ENCODE measurements at places on chromosomes 4 and X.

GRCh38 chr4:80266253-80266901 lies at the start of gene FGF5:
FGF5 (plus strand) TSS chr4:80266664; CDS start chr4:80266825, 161 bp downstream.
- DNase-seq = no peak

- DNase-seq = no peak
Observed at GRCh38 chr4:112290341-112290740, 4.6 kb upstream of the TIFA start.

DNA sequence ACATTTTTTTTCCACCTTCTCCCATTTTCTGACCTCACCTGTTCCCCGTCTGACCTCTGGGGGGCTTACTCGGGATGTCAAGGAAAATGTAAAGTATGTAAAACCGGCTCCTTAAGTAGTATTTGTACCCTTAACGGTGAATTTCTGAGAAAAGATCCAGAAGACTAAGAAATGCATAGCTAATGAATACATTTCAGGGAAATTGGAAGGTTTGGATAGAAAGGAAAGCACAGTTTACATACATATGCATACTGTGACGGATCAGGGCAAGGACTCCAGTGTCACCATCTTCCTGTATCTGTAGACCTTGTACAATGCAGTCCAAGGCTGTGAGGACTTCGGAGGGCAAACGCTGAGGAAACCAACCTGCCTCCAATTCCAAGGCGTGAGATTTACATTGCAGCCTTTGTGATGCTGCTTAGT lies 2185.9 kb upstream of the TENM3 start:
- DNase-seq = no peak

GRCh38 chrX:12844319-12844718 lies 22.6 kb upstream of the TLR7 start:
- no peak for DNase-seq

DNA sequence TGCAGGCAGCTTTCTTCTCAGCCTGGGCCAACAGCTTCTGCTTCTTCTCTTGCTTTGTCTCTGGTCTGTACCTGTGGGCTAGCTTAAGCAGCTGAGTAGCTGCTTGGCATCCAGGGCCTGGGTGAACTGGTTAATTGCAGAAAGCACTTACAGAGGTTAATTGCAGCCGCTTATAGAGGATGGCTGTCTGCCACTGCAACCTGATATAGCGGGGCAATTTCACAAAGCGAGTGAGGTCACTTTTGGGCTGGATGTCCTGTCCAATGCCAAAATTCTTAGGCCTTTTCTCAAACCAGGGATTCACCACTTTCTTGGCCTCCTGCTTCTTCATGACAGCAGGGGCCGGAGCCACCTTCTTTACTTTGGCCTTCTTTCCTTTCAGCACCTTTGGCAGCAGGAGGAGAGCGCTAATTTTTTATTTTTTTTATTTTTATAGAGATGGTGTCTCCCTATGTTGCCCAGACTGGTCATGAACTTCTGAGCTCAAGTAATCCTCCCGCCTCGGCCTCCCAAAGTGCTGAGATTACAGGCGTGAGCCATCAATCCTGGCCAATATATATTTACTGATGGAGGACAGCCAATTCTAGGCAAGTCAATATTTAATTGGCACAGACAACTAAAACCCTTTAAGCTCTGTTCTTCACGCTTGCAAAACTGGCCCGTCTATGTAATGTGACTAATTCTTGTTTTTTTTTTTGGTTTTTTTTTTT lies 61.0 kb downstream of the ENOPH1 start:
- DNase-seq = no peak

- no peak for DNase-seq
Observed at GRCh38 chrX:68424719-68425118, 8.6 kb downstream of the OPHN1 start.

DNA sequence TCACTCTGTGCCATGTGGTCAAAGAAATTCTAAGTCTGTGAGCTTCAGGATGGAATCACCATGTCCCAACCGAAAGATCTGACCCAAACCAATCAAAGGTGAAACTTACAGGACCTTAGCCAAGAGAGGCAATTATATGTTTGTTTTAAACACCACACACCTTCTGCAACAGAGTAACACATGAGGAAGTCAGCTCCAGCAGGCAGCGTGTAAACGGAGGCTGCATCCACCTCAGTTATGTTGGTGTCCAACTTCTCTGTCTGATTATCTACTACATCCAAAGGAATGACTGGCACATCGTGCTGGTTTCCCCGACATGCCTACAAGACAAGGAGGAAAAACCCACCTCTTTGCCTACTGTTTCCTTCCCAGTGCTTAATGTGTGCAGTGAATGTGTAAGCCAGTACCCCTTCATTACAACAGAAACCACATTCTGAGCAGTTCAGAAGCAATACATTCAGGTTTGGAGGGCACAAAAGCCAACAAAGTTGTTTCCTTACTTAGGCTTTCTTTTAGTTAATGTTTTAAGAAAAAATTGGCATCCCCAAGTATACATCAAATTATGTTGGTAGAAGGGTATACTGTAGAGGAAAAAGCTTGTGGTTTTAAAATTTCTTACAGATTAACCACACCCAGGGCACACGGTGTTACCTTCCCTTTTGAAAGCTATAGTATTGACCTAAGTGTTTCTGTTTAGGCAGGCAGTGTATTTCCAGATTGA lies 12.4 kb downstream of the CASP6 start:
- no peak for DNase-seq

DNA sequence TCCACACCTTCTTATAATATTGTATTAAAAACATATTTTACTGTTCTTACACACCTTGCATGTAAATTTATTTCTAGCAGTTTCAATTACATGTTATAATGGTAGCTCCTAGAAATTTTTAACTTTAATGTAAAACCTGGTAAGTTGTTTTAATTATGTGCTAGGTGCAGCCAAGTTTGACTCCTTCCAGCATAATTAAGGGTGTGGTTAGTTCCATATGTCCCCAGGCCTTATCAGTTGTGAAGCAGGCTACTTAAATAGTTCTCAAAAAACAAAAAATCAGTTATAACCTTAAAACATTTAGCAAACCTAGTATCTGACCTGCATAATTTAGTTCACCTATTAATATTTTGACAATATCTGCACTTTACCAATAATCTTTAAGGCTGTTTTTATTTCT lies 26.9 kb upstream of the PASD1 start:
- DNase-seq = no peak

DNA sequence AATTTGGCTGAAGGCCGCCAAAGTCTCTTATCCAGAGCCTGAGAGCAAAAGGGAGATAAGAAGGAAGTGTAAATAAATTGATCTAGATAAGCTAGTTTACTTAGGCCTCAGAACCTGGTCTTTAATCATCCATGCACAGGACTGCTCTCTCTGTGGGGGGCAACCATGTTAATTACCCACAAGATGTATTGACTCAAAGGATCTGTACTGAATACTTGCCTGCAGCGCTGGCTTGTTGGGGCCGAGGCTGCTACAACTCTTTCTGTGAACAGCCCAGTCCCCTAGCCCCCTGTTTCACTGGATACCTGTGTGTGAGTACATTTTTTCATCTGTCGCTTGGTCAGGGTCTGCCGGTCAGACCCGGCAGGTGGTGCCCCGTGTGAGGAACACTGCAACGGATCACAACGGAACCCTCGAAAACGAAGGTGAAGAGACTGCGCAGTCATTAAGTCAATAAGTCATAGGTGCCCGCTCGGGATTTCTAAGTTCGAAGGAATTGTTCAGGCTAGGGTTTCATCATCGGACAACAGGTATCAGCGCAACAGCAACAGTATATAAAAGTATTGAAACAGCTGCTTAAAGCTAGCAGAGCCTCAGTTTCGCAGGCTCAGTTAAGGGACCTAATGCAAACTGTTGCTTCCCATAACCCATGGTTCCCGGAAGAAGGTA lies 8.3 kb downstream of the MAGEA11 start:
- no peak for DNase-seq

DNA sequence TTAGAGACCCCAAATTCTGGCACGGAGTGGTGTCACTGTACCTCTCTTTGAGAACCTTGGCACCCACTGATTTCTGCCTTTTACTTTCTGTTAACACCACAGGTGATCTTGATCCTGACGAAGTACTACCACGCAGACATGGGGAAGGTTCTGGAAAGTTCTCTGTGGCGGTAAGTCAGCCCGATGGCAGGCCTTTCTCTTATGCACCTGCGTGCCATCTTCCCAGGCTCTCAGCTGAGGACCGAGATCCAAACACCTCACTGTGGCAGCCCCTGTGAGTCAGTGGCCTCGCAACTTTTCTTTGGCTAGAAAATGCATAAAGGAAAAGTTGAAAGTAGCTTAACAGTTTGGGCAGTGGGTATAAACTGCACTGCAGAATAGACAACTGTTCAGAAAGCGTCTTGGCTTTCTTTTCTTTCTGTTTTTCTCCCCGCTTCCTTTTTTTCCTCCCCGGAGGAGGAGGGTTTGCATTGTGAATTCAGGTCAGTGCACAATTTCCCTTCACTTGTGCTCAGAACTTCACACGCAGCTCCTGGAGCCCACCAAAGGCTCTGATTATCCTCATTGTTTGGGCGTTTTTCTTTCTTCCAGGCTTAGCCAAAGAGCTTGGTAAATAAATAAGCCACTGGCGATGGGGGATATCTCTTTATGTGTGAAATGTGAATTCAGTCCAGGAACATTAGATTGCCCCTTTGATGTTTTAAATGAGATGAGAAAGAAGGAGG lies 38.4 kb downstream of the PSAPL1 start:
- no peak for DNase-seq

GRCh38 chrX:9539605-9540387 lies 74.9 kb downstream of the TBL1X start:
- DNase-seq = no peak

GRCh38 chr4:108264693-108265092 lies 96.0 kb upstream of the LEF1 start:
- DNase-seq = no peak

DNA sequence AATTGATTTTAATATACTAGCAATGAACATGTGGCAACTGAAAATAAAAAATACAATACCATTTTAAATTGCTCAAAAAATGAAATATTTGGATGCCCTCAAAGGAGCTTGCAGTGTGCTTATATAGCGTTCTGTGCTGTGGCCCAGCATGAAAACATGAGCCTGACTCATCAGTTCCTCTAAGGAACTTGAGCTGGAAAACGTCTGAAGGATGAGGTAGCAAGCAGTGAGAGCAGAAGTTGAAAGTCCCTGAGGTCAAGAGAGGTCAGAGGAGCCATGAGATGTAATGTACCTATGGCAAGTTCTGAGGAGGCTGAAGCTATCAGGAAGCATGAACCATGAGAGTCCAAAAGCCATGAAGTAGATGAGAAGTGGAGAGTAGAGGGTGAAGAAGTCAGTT lies 59.7 kb downstream of the HMGB3 start:
- DNase-seq = no peak

GRCh38 chr4:7487502-7487901 lies 52.8 kb upstream of the PSAPL1 start:
- no peak for DNase-seq

DNA sequence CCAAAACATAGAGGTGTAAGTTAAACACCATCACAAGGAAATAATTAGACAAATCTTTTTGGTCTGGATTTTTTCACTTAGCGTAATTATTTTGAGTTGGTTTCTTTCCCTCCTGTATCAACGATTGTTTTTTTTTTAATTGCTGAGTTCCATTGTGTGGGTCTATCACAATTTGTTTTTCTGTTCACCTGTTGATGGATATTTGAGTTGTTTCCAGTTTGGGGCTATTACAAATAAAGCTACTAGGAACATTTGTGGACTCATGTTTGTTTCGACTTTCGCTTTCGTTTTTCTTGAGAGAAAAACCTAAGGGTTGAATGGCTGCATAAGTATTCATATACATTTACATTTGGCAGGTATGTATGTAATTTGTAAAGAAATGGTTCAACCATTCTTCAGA lies 20.4 kb upstream of the FBXW7 start:
- no peak for DNase-seq

DNA sequence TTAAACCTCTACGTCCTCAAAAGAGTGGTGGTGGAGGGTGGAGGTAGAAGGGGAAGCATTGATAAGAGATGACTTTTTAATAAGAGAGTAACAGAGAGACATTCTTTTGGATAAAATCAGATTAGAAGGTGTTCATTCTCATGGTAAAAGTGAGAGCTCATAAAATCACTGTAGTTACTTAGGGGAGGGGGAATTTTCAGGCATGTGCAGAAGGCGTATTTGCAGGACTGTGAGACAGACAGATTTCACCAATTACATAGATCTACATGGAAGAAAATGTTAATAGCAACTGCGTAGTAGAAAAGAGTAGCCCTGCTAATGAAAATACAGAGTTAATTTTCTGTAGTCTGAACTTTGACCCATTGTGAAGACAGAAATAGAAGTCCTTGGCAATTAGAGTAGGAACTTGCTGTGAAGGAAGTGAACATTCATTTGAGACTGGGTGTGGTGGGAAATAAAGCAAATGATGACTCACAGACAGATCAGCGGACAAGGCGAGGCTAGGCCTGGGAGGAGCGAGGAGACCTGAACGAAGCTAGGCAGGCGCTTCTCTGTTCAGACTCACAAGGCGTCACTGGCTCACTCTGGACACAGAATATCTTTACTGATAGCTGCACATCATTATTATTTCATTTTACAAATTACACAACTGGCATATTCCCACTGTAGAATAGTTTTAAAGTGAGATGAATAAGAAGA lies 57.2 kb upstream of the FAM9C start:
- DNase-seq = peak; percentile 47

- no peak for DNase-seq
Observed at GRCh38 chr4:164287173-164287572, 466.8 kb upstream of the SMIM31 start.

DNA sequence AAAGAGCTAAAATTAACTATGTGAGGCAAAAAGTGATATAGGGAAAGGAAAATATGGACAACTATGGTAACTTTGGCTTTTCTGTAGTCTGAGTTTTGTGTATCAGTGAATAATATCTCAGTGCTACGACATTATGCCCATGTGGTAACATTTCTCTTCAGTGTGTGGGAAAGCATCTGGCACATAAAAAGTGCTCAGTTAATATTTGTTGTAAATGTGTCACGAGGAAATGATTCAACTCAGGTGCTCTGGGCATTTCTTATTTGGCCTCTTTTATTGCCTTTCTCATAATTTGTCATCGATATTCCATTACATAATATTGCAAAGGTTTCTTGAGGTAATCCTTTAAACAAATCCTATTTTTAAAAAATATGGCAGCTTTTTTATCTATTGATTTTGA lies 17.6 kb downstream of the OFD1 start:
- no peak for DNase-seq

GRCh38 chr4:156685308-156685707 lies 286.3 kb downstream of the PDGFC start:
- no peak for DNase-seq

- DNase-seq = no peak
Observed at GRCh38 chr4:88573995-88574394, 18.3 kb upstream of the HERC3 start.

GRCh38 chrX:31356275-31357212 lies 284.7 kb upstream of the FTHL17 start:
- no peak for DNase-seq

DNA sequence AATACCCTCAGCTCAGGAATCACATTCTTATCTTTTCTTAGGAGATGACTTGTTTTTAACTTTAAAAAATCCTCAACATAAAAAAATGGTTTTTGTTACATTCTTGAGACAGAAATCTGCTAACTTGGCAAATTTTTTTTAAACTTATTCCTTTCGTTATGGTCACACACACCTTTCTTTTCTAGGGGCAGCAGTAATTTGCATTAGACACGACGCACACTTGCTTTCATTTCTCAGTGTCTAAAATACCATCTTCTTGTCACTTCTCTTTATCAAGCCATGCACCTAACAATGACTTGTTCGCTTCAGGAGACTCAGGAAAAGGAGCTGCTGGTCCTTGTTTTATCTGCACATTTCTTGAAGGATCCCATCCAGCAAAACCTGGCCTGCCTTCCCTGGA lies 112.6 kb upstream of the TBL1X start:
- no peak for DNase-seq

Measured in T follicular helper cell (primary cell).